ENCODE measurements at places on chromosomes 11 and 22. TPM values are rescaled to one million over a fixed set of nuclear protein-coding genes. Genes with fewer than 3 reads are reported as not detected.

KCNJ5 gene
- total RNA-seq: not detected

MUC6 gene
- total RNA-seq: 132 TPM

- no peak for DNase-seq
These were observed 63.9 kb upstream of the CSNK2A3 start for GRCh38 chr11:11416917-11417316.

GRCh38 chr11:75603791-75604736, 42.0 kb downstream of the SERPINH1 start:
- DNase-seq: no peak

GRCh38 chr11:125720781-125721180, 25.3 kb upstream of the PATE1 start:
- no peak for DNase-seq

DNA sequence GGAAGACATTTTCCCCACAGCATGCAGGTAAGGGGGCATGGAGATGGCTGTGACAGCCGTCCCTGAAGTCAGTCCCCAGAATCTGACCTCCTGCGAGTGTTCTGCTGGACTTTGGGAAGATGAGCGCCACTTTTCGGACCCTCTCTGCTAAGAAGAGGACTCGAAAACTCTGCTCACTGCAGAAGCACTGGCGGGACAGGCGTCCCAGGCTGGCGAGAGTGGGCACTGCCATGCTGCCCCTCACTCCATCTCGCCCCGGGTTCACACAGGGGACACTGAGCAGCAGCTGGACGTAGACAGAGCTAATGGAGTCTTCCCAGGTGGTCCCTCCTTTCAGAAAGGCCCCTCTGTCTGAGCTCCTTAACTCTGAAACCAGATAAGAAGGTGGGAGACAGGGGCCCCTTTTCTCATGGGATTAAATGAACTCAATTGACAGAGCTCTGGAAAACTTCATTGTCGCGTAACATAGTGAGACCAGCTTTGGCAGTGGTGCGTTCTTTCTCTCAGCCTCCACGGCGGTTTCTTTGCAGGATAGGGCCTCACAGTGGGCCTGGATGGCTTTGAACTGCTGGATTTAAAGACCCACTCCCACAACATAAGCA, 4.8 kb downstream of the ADAMTS8 start:
- DNase-seq: no peak

DNA sequence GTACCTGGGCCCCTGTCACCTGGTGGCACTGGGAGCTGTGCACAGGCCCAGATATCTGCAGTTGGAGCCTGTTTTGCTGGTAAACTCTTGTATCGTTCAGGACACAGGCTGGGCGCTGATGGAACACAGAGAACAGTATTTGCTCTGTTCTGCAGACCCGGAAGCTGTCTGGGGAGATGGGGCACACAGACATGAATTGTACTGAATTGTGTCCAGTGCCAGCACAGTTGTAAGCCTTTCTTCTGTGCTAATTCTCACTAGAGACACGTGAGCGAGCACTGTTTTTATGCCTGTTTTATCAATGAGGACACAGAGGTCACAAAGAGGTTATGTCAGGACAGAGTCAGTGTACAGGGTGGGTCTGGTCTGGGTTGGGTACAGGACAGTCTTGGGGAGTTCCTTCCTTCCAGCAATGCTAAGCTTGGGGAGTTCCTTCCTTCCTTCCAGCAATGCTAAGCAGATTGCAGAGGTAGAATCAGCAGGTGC, 24.4 kb upstream of the ACR start:
- peak; percentile 58 for DNase-seq

GRCh38 chr11:7473717-7474116, 11.6 kb upstream of the OLFML1 start:
- DNase-seq: no peak
